H1 (cell line): ENCODE measurements at places on chromosomes 2 and 18. TPM values are rescaled to one million over a fixed set of nuclear protein-coding genes. Genes with fewer than 3 reads are reported as not detected.
A peak's percentile ranks its signal among the peaks of the same experiment; 100 is the strongest.

- no peak for DNase-seq
Observed at GRCh38 chr2:109422071-109422757, 191.6 kb downstream of the SEPTIN10 start.

- peak; percentile 17 for DNase-seq
Observed at GRCh38 chr2:3664925-3665324, 6.9 kb downstream of the ALLC start.

The MERTK gene
- 6.1 and 7.0 TPM in 2 replicates for total RNA-seq

DNA sequence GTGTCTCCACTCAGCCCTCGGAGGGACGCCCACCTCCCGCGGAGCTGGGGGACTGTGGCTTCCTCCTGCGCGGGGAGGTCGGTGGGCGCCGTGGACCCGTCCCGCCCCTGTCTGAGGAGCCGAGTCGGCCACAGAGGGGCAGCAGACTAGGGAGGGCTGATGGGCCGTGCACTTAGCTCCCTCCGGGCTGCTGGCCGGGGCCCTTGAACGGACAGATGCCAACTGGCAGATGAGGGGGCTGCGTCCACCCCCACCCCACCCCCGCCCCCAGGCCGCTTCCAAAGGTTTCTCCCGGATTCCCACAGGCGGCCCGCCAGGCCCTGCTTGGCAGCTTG, 10.4 kb upstream of the UBE2F start:
- no peak for DNase-seq

DNA sequence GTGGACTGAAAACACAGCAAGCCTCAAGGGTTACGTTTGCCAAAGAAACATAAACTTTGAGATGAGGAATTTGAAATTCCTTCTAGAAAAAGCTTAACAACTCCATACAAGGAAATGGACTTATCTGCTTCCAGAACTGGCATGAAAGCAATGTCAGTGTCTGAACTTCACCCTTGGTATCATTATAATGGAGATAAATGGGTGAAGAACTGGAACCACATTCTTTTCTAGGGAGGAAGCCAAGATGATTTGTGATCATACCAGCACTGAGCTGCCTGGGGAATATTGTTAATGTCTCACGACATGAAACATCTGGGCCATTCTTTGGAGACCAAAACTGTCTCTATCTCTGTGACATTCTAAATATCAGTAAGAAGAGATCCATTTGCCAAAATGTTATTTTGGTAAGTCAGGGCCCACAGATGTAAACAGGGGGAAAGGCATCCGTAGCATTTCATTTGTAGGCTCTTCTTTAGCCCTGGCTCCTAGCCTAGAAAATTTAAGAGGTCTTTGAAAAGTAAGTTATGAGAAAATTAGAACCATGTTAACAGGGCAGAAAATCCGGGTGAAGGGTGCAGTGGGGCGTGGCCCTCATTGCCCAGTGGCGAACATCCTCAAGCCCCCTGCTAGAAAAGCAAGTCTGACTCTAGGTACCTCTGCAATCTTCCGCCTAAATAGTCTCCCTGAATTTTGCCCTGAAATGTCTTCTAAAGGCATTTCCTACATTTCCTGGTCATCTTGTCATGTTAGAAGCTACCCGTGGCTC, 295.3 kb upstream of the EPAS1 start:
- DNase-seq, result no peak

DNA sequence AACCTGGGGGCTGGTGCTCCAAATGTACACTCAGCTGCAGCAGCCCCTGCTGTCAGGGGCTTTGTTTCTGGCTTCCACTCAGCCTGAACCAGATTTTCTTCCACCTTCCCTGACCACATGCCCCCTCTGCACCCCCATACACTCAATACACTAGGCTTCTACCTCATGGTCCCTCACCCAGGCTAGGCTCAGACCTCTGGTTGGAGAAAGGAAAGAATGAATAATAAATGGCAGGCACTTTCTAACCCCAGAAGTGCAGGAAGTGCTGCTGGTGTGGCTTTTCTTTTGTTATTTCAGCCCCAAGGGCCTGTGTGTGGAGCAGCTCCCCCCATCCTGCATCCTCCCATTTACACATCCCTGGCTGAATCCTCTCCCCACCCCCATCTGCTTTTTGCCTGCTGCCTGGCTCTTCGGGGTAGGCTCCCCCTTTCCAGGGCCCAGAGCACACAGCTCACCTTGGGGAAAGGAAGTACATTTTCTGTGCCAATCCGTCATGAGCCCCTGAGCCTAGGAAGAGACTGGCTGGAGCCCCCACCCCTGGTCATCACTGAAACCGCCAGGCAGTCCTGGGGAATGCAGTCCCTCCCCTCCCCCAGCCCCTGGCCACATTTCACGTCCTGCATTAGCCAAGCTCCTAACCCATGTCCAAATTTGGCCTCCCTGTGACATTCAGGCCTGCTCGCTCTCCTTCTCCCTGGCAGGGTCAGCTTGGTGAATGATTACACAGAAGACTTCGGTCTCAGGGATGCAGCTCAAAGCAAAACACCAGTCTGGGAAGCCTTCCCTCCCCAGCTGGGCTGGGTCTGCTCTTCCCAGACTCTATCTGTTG, 2.6 kb downstream of the DYSF start:
- peak; percentile 60 for DNase-seq

DNA sequence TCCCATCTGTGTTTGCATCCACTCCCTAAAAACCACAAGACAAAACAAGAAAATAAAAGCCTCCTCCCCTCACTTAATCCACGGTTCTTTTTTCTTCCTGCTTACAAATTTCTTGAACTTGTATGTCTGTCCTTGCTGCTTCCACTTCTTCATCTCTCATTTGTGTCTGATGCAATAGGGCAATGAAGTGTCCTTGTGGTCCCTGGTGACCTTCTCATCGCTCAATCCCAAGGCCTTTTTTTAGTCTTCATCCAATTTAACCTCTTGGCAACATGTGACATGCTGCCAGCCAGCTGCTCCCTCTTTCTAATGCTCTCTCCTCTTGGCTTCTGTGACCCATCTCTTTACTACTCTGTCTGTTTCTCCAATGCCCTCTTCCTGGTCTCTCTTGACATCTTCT, 87.6 kb downstream of the SEMA4F start:
- no peak for DNase-seq

The ACMSD gene
- total RNA-seq, result not detected in 2 replicates

GRCh38 chr2:25044990-25045389, 3.1 kb downstream of the EFR3B start:
- no peak for DNase-seq

GRCh38 chr2:10405448-10405847, 42.7 kb downstream of the ODC1 start:
- no peak for DNase-seq

DNA sequence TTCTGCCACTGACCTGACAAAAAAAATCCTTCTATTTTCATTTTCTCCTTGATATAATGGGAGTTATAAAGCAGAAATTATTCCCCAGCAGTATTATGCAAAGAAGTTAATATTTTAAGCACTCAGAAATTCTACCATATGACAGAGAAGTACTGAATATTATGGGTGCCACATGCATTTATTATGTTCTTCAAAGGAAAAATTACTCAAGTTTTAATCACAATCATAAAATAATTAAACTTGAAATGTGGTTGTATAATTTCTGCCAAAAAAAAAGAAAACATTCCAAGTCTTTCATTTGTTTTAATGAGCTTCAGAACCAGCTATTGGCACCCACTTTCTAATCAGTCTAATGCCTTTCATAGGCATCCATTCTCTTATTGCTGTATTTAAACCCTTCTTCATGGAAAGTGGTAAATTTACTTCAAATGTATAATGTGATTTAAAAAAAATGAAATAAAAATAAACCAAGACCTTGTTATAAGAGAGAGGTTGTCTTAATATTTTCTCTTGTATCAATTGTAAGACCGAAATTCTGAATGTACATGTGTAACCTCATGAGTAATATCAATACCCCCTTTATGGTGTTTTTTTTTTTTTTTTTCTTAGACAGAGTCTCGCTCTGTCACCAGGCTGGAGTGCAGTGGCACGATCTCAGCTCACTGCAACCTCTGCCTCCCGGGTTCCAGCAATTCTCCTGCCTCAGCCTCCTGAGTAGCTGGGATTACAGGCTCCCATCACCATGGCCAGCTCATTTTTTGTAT, 302.3 kb downstream of the IRS1 start:
- no peak for DNase-seq

The GMCL1 gene
- total RNA-seq, result 21.9 and 26.1 TPM in 2 replicates

DNA sequence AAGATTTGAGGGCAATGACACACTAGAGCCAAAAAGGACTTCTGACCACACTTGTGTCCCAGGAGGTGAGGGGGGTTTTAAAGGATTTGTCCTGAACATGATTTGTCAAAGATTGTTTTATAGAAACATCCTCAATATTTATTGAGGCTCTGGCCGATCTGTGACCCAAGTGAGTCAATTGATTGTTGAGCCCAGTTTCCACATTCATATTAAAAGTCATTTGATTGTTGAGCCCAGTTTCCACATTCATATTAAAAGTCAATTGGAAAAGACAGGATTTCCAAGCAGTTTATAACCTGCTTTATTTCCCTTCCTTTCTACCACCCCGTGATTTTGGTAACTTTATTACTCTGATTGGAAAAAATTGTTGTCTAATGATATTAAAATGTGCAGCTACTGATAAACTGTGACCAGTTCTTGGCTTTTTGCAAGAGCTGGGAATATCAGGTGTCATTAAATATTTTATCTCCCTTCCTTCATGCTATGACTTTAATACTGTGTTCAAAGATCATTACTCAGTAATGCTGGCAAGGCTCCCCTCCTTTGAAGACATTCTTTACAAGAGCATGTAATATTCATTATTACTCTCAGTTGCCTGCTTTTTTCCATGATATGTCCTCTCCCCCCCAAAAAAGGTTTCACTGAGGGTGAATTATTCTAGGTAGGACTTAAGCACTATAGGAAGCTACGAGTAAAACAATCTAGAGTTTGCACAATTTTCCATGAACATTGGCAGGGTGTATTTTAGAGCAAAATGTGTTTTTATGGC, 75.3 kb downstream of the HRH4 start:
- no peak for DNase-seq

The GPR55 gene
- total RNA-seq, result not detected in 2 replicates

The NIFK gene
- 99.3 and 117 TPM in 2 replicates for total RNA-seq

DNA sequence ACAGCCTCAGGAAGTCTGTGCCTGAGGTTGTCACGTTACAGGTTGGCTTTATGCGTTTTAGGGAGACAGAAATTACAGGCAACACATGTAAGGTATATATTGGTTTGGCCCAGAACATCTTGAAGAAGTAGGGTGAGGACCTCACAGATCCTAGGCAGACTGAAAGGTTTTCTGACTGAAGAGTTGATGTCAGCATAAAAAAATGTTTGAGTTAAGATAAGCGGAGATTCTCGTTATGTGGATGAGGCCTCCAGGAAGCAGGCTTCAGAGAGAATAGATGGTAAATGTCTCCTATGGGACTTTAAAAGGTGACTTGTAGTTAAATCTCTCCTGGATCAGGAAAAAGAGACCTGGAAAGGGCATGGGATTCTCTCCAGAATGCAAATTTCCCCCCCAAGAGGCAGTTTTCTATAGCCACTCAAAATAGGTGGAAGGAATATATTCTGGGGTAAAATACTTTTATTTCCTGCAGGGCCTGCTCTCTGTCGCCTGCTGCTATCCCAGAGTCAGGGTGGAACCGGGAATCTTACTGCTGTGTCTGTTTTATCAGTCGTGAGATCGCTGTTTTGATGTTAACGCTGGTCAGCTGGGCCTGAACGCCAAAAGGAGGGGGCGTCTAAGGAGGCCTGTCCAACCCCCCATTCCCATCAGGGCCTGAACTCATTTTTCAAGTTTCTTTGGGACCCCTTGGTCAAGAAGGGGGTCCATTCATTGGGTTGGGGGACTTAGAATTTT, 171.1 kb downstream of the HDAC4 start:
- DNase-seq, result no peak

DNA sequence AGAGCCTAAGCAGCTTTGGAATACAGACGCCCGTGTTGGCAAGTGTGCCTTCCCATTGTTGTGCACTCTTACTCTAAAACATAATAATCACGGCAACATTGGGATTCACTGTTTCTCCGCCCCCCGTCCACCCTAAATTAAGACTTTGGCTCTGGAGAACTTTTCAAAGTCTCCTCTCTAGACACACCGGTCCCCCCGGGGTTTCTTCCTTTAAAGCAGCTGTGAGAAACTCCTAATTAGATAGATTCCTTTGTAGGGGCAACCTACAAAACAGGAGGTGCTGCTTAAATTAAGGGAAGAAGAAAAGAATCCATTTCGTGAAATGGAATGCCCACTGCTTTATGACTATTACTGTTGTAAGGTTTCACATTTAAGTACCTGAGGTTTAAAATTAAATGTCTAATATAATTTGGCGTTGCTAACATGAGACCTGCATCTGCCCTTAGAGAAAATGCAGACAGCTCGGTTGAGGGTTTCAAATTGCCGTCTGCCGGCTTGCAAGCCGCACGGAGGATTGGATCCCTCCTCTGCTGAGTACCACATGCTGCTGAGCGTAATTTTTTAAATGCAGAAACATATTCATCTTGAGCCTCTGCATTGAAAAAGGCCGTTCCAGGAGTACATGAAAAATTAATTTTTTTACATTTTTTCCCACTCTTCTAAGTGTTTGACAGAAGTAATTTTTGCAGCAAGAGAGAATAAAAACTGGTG, 233.3 kb downstream of the GBX2 start:
- DNase-seq, result no peak

- DNase-seq, result no peak
Observed at GRCh38 chr18:28406533-28406932, 229.6 kb upstream of the CDH2 start.

DNA sequence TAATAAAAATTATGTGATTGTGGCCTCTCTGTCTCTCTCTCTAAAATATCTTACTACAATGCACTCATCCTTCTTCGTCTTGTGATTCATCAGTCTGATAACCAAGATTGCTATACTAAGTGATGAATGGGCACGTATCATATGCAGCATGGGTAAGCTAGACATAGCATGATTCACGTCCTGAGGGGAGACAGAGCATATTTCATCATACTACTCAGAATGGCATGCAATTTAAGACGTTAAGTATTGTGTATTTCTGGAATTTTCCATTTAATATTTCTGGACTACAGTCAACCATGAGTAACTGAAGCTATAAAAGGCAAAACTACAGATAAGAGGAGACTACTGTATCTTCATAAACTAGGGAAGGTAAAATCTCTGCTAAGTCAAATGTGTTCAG, 97.0 kb upstream of the CD226 start:
- no peak for DNase-seq

The STPG4 gene
- total RNA-seq, result 0.27 and 0.28 TPM in 2 replicates

DNA sequence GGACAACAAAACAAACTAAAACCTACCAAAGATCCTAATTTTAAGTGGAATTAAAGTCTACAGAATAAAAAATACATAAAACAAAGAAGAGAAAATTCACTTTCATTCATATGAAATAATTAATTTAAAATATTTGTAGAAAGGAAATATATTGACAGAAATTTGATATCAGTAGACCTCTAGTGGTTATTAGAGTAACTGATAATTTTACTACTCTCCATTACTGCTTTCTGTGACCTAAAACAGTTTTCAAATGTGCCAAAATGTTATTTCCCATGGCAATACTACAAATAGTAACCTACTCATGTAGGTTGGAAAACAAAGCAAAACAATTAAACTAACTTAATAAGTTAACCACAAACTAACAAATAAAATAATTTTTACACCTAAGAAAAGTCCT, 147.1 kb downstream of the NOL4 start:
- no peak for DNase-seq

The KLHL30 gene
- total RNA-seq, result 0.08 TPM in 1 of 2 replicates, not detected in the other
